HepG2 (cell line): ENCODE measurements at places on chromosomes 1 and 21.

- no peak for DNase-seq
Measured at GRCh38 chr1:26121854-26122773, 10.5 kb downstream of the PDIK1L start.

DNA sequence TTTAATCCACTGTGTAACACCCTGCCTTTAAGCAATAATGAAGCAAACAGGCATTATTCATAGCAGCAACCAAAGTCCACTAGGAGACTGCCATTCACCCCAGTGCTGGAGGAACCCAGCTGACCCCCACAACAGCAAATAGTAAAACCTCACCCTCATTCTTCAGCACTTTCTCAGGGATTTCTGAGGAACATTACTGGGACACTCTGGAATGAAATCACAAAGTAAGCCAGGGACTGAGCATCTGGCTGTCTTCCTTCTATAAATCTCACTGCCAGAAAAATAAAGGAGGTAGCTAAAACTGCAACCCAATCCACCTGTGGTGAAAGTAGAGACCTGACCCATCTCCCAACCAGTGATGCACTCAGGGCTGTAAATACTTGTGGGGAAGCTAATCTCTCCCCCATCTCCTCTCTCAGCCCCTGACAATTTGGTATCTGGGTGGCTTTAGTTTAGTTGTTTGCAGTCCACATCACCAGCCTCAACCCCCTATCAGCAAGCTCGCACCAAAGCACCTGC, 47.1 kb downstream of the COL6A1 start:
- DNase-seq: no peak

DNA sequence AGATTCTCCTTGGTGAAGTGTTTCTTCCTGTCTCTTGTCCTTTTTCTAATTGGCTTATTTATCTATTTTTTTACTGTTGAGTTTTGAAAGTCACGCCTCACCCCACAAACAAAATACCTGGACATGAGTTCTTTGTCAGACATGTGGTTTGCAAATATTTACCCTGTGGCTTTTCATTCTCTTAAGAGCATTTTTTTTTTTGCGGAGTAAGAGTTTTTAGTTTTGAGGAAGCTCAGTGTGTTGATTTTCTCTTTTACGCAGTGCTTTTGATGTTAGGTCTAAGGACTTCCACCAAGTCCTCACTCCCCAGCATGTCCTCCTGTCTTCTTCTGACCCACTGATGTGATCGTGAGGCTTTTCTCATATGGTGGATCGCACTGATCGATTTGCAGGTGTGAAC, 7.6 kb downstream of the DFFB start:
- no peak for DNase-seq

GRCh38 chr1:221981461-221981860, 239.6 kb upstream of the DUSP10 start:
- no peak for DNase-seq

- DNase-seq: no peak
Measured at GRCh38 chr21:38997051-38997842, 186.0 kb downstream of the PSMG1 start.

DNA sequence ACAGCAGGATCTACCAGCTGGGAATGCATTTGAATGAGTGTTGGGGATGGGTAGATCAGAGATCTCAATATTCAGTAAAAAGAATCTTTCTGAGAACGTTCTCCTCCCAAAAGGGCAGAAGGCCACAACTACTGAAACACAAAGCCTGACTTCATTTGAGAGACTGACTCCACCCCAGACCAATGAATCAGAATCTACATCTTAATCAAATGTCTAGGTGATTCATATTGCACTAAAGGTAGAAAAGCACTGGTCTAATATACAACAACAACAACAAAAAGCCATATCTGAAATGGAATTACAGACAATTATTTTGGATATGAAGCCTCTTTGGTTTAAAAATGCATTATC, 123.9 kb downstream of the SMYD3 start:
- DNase-seq: no peak

- no peak for DNase-seq
Measured at GRCh38 chr1:205162301-205162700, 40.5 kb upstream of the RBBP5 start.
